ENCODE measurements at places on chromosomes 12 and 14. TPM values are rescaled to one million over a fixed set of nuclear protein-coding genes. Genes with fewer than 3 reads are reported as not detected.

Gene ABCD4
- 46.6 TPM for total RNA-seq

Gene COCH
- total RNA-seq = 0.91 TPM

Gene BTG1
- 152 TPM for total RNA-seq

Gene KCNA5
- total RNA-seq = not detected

Gene CAPZA3
- total RNA-seq = not detected

Gene CLEC4C
- total RNA-seq = not detected

Gene SYT1
- total RNA-seq = 3.2 TPM

Gene TTC9
- total RNA-seq = 0.82 TPM

Gene OSGEP
- 26.9 TPM for total RNA-seq

Gene HOXC6
- 0.15 TPM for total RNA-seq

Gene SPX
- not detected for total RNA-seq

Gene GUCY2C
- 52.2 TPM for total RNA-seq

- no peaks in the 10 kb centered on the region for H3K27me3 ChIP-seq
- H3K27ac ChIP-seq = no peak overlapping the region
- DNase-seq = no peak
- H3K36me3 ChIP-seq = no peaks in the 10 kb centered on the region
Measured at GRCh38 chr14:89294060-89294459, 123.0 kb downstream of the FOXN3 start.

DNA sequence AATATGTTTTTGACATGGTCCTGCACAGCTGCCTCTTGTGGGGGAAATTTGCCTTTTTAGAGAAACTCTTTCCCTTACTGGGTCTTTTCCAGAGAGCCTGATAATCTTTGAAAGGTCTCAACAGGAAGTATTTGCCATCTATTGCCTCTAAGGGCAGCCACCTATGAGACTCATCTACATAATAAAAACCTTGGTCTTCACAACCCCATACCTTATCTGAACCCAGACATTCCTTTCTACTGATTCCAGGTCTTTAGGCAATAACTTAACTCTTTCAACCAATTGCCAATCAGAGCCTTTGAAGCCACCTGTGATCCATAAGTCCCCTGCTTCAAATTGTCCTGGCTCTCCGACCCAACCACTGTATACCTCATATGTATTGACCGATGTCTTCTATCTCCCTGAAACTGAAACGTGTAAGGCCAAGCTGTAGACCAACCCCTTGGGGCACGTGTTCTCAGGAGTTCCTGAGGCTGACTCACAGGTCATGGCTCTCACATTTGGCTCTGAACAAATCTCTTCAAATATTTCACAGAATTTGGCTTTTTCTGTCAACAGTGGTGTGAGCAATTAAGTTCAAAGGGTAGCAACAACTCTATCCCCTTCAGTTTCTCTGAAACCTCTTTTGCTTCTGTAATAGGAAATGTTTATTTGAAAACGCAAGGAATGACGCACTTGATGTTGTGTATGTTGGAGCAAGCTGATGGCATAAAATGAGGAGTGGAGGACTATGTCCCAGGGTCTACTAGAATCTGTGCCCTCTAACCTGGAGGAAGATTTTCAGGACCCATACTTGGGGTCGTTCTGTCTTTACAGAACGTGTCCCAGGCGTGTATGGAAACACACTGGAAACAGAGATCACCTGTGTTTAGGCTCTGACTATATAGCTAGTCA, 49.2 kb upstream of the EIF5 start:
- DNase-seq = no peak
- H3K27ac ChIP-seq = no peak overlapping the region
- no peaks in the 10 kb centered on the region for H3K4me1 ChIP-seq
- H3K4me3 ChIP-seq = no peak overlapping the region
- H3K27me3 ChIP-seq = no peaks in the 10 kb centered on the region

GRCh38 chr14:62062645-62063044, 300.4 kb downstream of the SNAPC1 start:
- H3K27ac ChIP-seq = no peak overlapping the region
- no peak for DNase-seq
- no peaks in the 10 kb centered on the region for H3K4me1 ChIP-seq

DNA sequence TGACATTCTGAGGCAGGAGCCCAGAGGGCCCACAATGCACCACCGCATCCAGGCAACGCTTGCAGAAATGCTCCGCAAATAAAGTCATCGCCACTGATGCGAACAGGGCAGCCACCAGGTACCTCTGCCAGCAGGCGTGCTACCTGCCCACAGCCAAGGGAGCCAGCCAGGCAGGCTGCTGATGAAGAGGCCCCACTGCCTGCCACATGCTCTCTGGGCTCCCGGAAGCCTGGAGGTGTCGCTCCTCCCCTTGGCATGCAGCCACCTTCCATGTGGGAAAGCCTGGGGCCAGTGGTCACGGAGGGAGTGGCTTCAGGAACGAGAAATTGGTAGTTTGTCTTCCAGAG, 14.7 kb downstream of the GPR132 start:
- no peak overlapping the region for H3K27ac ChIP-seq
- H3K4me3 ChIP-seq = no peak overlapping the region
- peak; percentile 83 for DNase-seq
- H3K36me3 ChIP-seq = no peaks in the 10 kb centered on the region
- no peaks in the 10 kb centered on the region for H3K4me1 ChIP-seq
- no peaks in the 10 kb centered on the region for H3K27me3 ChIP-seq

GRCh38 chr12:52790427-52791270, 5.3 kb downstream of the KRT3 start:
- no peaks in the 10 kb centered on the region for H3K36me3 ChIP-seq
- DNase-seq = no peak
- no peak overlapping the region for H3K27ac ChIP-seq
- no peak overlapping the region for H3K4me3 ChIP-seq

- H3K4me3 ChIP-seq = no peak overlapping the region
- no peaks in the 10 kb centered on the region for H3K4me1 ChIP-seq
- H3K27ac ChIP-seq = no peak overlapping the region
- H3K36me3 ChIP-seq = no peaks in the 10 kb centered on the region
- no peaks in the 10 kb centered on the region for H3K27me3 ChIP-seq
Measured at GRCh38 chr14:88201851-88202250, 121.2 kb downstream of the KCNK10 start.

DNA sequence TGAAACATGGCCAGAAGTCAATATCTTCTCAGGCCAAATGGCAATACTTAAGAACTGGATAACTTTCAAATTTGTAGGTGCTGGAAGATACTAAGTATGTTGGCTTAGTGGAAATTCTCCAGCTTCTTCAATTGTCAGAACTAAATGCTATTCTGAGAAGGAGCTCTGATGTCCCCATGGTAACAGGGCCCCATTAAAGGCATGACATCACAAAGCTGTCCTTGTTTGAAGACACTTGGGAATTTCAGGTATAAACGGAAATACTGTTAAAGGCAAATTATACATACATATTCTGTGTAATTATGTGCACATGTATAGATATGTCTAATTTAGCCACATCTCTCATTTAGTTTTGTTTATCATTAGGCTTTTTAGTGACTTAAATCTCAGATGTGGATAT, 210.0 kb upstream of the SEL1L start:
- H3K36me3 ChIP-seq = no peaks in the 10 kb centered on the region
- no peaks in the 10 kb centered on the region for H3K27me3 ChIP-seq
- DNase-seq = no peak
- H3K27ac ChIP-seq = no peak overlapping the region

- H3K27me3 ChIP-seq = no peaks in the 10 kb centered on the region
- no peak for DNase-seq
- no peak overlapping the region for H3K4me3 ChIP-seq
- H3K4me1 ChIP-seq = no peaks in the 10 kb centered on the region
- no peak overlapping the region for H3K27ac ChIP-seq
- H3K36me3 ChIP-seq = no peaks in the 10 kb centered on the region
Measured at GRCh38 chr12:131367983-131368667, 342.8 kb upstream of the SFSWAP start.

GRCh38 chr14:99574099-99574880, 29.7 kb downstream of the CCDC85C start:
- peak overlapping the region; percentile 44 for H3K27ac ChIP-seq
- H3K4me1 ChIP-seq = peaks cover 65% of the 10 kb centered on the region
- H3K27me3 ChIP-seq = no peaks in the 10 kb centered on the region
- no peaks in the 10 kb centered on the region for H3K36me3 ChIP-seq

GRCh38 chr12:46360908-46361666, 11.5 kb downstream of the SLC38A2 start:
- H3K27ac ChIP-seq = no peak overlapping the region
- H3K4me3 ChIP-seq = no peak overlapping the region
- DNase-seq = no peak
- H3K4me1 ChIP-seq = peaks cover 3% of the 10 kb centered on the region

DNA sequence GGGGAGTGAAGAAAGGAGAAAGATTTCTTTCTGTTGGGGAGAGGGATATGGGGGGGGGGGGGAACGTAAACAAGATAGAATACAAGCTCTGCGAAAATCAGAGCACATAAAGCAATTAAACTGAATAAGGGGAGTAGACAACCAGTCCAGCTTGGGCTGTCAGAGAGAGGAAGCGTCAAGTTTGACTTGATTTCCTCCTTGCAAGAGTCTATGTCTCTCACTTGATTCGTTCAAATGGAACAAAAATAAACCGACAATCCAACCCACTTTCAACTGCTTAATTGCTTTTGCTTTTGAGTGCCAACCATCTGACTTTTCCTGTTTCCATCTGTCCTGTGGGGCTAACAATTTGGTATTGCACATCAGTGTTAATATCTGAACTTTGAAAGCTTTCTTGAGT, 942 bp downstream of the SYT1 start:
- H3K4me1 ChIP-seq = no peaks in the 10 kb centered on the region
- no peak overlapping the region for H3K4me3 ChIP-seq
- no peaks in the 10 kb centered on the region for H3K36me3 ChIP-seq
- H3K27ac ChIP-seq = no peak overlapping the region
- no peak for DNase-seq
- H3K27me3 ChIP-seq = peaks cover 3% of the 10 kb centered on the region

GRCh38 chr14:49966971-49967630, 74.2 kb downstream of the ARF6 start:
- H3K27me3 ChIP-seq = no peaks in the 10 kb centered on the region
- peaks cover 14% of the 10 kb centered on the region for H3K4me1 ChIP-seq
- no peak overlapping the region for H3K4me3 ChIP-seq
- H3K27ac ChIP-seq = peak overlapping the region; percentile 82

GRCh38 chr12:110199339-110200123, 75.4 kb downstream of the IFT81 start:
- no peaks in the 10 kb centered on the region for H3K36me3 ChIP-seq
- H3K4me1 ChIP-seq = no peaks in the 10 kb centered on the region
- DNase-seq = no peak
- no peak overlapping the region for H3K27ac ChIP-seq
- H3K27me3 ChIP-seq = no peaks in the 10 kb centered on the region

GRCh38 chr12:65189028-65189718, 19.8 kb downstream of the LEMD3 start:
- no peaks in the 10 kb centered on the region for H3K27me3 ChIP-seq
- H3K4me1 ChIP-seq = peaks cover 6% of the 10 kb centered on the region
- DNase-seq = no peak
- H3K36me3 ChIP-seq = no peaks in the 10 kb centered on the region

DNA sequence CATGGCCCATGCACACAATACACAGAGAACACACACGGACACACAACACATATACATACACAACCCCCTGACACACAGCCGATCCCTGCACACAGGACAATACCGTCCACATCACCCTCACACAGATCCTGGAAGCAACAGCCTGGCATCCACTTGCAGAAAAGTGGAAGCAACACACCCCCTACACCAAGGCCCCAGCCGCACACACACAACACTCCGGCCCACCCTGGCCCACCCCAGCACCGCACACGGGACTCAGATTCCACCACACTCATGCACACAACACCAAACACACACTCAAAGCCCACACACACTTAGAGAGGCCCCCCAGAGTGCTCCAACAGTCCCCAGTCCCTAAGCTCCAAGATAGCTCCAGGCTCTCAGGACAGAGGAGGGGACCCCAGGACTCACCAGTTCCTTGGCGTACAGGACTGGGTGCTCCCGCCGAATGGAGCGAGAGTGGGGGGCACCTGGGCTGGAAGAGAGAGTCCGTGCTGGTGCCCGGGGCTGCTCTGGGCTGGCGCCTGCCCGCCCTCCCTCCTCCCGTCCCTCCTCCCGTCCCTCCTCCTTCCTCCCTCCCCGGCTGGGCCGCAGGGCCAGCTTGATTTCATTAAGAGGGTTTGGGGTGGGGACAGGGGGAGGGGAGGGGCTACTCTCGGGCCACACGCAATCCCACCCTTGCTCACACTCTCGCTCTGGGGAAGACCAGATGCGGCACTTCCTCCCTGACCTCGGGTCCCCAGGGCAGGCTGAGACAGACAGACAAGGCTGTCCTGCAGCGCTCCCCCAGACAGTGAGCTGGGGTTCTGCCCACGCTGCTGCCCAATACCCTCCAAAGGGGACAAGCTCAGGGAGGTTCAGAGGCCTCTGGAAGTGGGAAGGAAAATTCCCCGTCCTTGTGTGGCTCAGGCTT, at the start of gene TMEM119:
TMEM119 (minus strand) TSS at position 526 of the 913 bp plus-strand sequence. CDS start 5,701 bp downstream, outside the sequence.
- no peaks in the 10 kb centered on the region for H3K36me3 ChIP-seq
- H3K4me3 ChIP-seq = peak within 1 kb of the TSS; percentile 13
- no peaks in the 10 kb centered on the region for H3K27me3 ChIP-seq
- no peaks in the 10 kb centered on the region for H3K4me1 ChIP-seq

- peaks cover 11% of the 10 kb centered on the region for H3K4me1 ChIP-seq
- H3K36me3 ChIP-seq = no peaks in the 10 kb centered on the region
- no peaks in the 10 kb centered on the region for H3K27me3 ChIP-seq
- peak; percentile 87 for DNase-seq
- peak overlapping the region; percentile 86 for H3K4me3 ChIP-seq
Measured at GRCh38 chr12:95218150-95219133, 835 bp downstream of the VEZT start.

GRCh38 chr12:12333407-12334366, 16.4 kb downstream of the MANSC1 start:
- H3K27ac ChIP-seq = peak overlapping the region; percentile 55
- no peaks in the 10 kb centered on the region for H3K27me3 ChIP-seq
- H3K4me3 ChIP-seq = no peak overlapping the region
- peak; percentile 81 for DNase-seq

- H3K27ac ChIP-seq = peak overlapping the region; percentile 46
- H3K27me3 ChIP-seq = no peaks in the 10 kb centered on the region
- no peak for DNase-seq
- H3K36me3 ChIP-seq = no peaks in the 10 kb centered on the region
- no peak overlapping the region for H3K4me3 ChIP-seq
- no peaks in the 10 kb centered on the region for H3K4me1 ChIP-seq
Measured at GRCh38 chr14:74594606-74595005, 17.4 kb downstream of the LTBP2 start.

DNA sequence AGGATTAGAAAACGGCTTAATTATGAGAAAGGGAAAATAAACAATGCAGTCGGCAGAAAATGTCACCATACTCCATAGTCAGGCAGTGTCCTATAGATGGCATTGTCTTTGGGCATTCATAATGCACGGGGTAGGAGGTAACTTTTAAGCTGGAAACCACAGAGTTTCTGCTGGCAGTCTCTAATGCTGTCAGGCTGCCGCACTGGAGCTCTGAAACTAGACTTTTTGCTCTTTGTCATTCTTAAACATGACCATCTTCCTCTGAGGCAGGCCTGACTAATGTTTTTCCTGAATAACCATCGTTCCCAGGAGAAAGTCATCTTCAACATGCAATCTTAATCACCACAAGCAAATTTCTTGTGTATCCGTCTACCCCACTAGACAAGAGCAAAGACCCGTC, 108.8 kb downstream of the ETNK1 start:
- no peaks in the 10 kb centered on the region for H3K36me3 ChIP-seq
- no peak for DNase-seq
- H3K4me1 ChIP-seq = no peaks in the 10 kb centered on the region

Data from colonic mucosa (tissue), 4 donors.